ENCODE measurements at places on chromosomes 7 and 10. TPM values are rescaled to one million over a fixed set of nuclear protein-coding genes. Genes with fewer than 3 reads are reported as not detected.

The CFAP69 gene
- 2.1 TPM for total RNA-seq

The FAM24A gene
- total RNA-seq, result not detected

The CD36 gene
- total RNA-seq, result 1.0 TPM

The JCAD gene
- under 0.01 TPM for total RNA-seq

The INHBA gene
- 8.5 TPM for total RNA-seq

The HOGA1 gene
- 0.34 TPM for total RNA-seq

The SNX8 gene
- total RNA-seq, result 15.2 TPM

The OIT3 gene
- 0.14 TPM for total RNA-seq

The PPP1R17 gene
- total RNA-seq, result not detected

The RPEL1 gene
- under 0.01 TPM for total RNA-seq

The GPRIN2 gene
- total RNA-seq, result 7.8 TPM

The CACNB2 gene
- total RNA-seq, result not detected

The CC2D2B gene
- 0.14 TPM for total RNA-seq

The TMEM229A gene
- total RNA-seq, result not detected

The ERVW-1 gene
- not detected for total RNA-seq

The TMEM139 gene
- 8.3 TPM for total RNA-seq

The SPDYE6 gene
- not detected for total RNA-seq

The WDR86 gene
- not detected for total RNA-seq

The TMEM213 gene
- total RNA-seq, result not detected

The NXPH1 gene
- total RNA-seq, result not detected

The C10orf53 gene
- not detected for total RNA-seq

The EFCAB10 gene
- 0.68 TPM for total RNA-seq

The AKR1C8 gene
- total RNA-seq, result not detected

The RAB19 gene
- 0.50 TPM for total RNA-seq

The EBLN1 gene
- total RNA-seq, result not detected

The MBL2 gene
- total RNA-seq, result not detected

The ANKRD22 gene
- total RNA-seq, result 11.0 TPM

The RASA4B gene
- 1.0 TPM for total RNA-seq

The SUGCT gene
- 6.5 TPM for total RNA-seq

The SUN1 gene
- 239 TPM for total RNA-seq

The PON1 gene
- not detected for total RNA-seq

The FKBP6 gene
- not detected for total RNA-seq

The CACNA2D1 gene
- total RNA-seq, result 6.2 TPM

The LRRD1 gene
- under 0.01 TPM for total RNA-seq

The ZNF117 gene
- total RNA-seq, result 2.4 TPM

The TUBAL3 gene
- 0.36 TPM for total RNA-seq

The PRR15 gene
- total RNA-seq, result 4.4 TPM

The GIMAP7 gene
- not detected for total RNA-seq

The DNA2 gene
- total RNA-seq, result 5.1 TPM

The PGAM1 gene
- total RNA-seq, result 341 TPM

The CHCHD3 gene
- 100 TPM for total RNA-seq
